ENCODE measurements at places on chromosomes 6 and 20.

GRCh38 chr6:35236223-35236622 lies 22.5 kb downstream of the SCUBE3 start:
- DNase-seq = no peak

- DNase-seq = no peak
Measured at GRCh38 chr6:128240024-128240428, 280.4 kb downstream of the PTPRK start.

DNA sequence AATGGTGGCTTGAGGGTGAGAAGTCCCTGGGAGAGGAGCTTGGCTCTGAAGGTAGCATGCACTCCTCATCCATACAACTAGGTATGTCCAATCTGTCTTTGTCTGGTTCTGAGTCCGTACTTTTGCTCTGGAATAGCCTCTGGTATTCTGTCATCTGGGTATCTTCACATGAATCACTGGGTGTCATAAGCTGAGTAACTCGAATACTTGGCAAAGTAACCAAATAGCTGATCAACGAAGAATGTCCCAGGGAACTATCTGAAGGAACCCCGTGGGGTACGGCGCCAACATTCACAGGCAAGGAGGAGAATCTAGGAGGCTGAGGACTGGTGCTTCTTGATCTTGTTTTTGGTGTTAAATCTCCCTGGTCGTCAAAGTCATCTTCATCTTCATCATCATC lies 184.8 kb downstream of the HIVEP2 start:
- DNase-seq = peak; percentile 72

- DNase-seq = no peak
Measured at GRCh38 chr6:27768556-27768955, 143.6 kb downstream of the OR2B2 start.

DNA sequence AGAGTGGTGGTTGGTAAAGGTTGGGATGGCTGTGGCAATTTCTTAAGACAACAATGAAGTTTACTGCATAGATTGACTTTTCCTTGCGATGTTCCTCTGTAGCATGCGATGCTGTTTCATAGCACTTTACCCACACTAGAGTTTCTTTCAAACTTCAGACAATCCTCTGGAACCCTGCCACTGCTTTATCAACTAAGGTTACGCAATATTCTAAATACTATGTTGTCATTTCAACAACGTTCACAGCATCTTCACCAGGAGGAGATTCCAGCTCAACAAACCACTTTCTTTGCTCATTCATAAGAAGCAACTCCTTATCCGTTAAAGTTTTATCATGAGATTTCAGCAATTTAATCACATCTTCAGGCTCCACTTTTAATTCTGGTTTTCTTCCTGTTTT lies 161.2 kb upstream of the NRSN1 start:
- no peak for DNase-seq

GRCh38 chr6:71402096-71402495 lies 113.5 kb downstream of the OGFRL1 start:
- no peak for DNase-seq
